ENCODE measurements at places on chromosomes 12 and 14.
A peak's percentile ranks its signal among the peaks of the same experiment; 100 is the strongest.

DNA sequence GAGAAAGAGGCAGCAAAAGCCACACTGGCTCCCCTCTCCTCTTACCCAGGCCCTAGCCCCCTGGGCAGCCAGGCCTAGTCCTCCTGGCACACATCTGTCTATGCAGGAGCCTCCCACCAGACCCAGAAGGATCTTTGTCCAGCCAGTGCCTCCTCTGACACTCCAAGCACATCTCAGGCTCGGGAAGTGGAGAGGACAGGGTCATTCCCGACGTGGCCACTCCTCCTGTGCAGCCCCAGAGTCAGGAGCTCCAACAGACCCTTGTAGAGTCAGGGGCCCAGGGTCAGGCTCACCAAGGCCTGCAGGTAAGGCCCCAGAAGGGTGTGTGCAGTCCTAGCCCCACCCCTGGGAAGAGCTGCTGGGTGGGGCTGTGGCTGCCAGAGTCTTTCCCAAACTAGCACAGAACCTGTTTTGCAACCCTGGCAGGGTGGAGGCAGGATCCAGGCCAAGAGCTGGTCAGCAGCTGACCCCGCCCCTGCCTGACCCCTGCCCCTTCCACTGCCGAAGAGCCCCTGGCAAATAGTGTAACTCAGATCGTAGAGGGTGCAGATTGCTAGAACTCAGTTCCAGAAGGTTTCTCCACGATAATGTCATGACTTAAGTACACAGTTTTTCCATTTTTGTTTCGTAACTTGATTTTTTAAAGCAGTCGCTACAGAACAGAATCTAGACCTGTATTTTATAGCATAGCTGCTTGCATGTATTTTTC lies 26.6 kb upstream of the PNMA1 start:
- no peak for DNase-seq

DNA sequence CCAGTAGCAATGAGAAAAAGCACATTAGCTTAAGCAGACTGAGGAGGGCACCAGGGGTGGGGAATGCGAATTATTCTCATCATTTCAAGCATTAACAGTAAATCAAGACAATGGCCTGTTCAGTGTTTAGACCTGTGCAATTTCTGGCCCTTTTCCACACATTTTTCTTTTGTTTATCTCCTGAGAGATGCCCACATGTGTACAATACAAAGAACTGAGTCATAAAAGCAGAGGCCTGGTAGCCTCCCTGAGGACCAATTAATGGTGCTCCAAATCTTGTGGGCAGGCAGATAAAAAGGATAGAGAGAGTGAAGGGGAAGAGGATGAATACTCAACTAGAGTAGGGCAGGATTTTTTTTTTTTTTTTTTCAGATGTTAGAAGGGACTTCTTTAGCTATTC lies 480.8 kb downstream of the RERGL start:
- no peak for DNase-seq

- DNase-seq: no peak
These were observed at the start of gene SRRM4 for GRCh38 chr12:118981285-118982211. Gene SRRM4 (plus strand): TSS chr12:118981541. CDS start chr12:118981883, 342 bp downstream.

DNA sequence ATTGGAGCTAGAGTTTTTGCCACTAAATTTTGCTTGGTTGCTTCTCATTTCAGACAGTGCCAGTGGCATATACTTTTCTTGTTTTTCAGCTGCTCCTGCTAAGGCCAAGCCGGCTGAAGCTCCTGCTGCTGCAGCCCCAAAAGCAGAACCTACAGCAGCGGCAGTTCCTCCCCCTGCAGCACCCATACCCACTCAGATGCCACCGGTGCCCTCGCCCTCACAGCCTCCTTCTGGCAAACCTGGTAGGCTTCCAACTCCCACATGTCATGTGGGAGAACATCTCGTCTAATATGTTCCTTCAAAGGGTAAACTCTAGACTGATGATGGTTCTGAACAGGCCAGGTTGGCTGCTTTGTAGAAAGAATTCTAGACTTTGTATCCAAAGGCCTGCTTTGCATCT lies 11.0 kb downstream of the DLST start:
- peak; percentile 43 for DNase-seq

GRCh38 chr12:112236386-112236785 lies 111.0 kb downstream of the TRAFD1 start:
- DNase-seq: no peak

- DNase-seq: no peak
These were observed 95.8 kb upstream of the ATXN7L3B start for GRCh38 chr12:74441872-74442271.

- DNase-seq: peak; percentile 19
These were observed 22.4 kb upstream of the CD9 start for GRCh38 chr12:6177642-6178358.

DNA sequence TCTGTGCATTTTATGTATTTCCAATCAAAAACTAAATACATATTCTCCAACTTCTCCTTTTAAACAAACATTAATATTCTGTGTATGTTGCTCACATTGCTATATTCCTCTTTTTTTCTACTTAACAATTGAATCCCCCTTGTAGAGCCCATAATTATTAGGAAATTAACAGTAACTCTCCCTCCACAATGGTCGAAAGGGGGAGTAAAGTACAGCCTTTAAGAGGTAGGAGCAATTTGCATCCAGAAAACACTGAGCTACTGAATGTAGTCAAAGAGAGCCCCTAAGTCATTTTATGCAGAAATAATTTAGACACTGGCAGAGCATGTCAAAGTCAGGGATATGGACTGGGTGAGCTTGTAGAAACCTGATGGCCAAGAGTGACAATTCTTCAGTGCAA lies 57.2 kb upstream of the SCN8A start:
- no peak for DNase-seq

- DNase-seq: no peak
These were observed 254.4 kb upstream of the BTG1 start for GRCh38 chr12:92400006-92400405.

GRCh38 chr12:114167431-114167830 lies 201.3 kb upstream of the RBM19 start:
- no peak for DNase-seq

GRCh38 chr14:85416771-85417170 lies 113.2 kb upstream of the FLRT2 start:
- peak; percentile 89 for DNase-seq

- peak; percentile 38 for DNase-seq
These were observed 8.9 kb downstream of the FANCM start for GRCh38 chr14:45144658-45145057.

DNA sequence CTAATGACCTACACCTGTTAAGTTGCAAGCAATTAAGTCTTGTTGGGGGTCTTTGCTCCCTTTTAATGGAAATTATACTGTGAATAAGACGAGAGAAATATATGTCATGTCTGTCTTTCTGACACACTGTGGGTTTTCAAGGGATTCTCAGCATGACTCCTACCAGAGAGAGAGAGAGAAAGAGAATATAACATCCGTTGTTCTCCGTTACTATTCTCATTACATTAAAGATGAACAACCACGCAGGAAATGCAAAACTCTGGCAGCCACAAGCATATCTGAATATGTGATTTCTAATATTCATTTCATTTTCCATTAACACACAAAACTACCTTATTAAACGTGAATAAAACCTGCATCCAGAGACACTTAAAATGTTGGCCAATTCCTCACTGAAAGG lies 67.3 kb upstream of the EGLN3 start:
- DNase-seq: no peak

DNA sequence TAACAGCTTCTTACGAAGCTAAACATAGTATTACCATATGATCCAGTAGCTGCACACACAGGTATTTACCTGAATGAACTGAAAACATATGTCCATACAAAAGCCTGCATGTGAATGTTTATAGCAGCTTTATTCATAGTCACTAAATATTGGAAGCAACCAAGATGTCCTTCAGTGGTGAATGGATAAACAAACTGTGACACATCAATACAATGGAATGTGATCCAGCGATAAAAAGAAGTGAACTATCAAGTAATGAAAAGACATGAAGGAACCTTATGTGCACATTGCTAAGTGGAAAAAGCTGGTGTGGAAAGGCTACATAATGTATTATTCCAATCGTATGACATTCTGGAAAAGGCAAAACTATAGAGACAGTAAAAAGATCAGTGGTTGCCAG lies 38.1 kb upstream of the JDP2 start:
- no peak for DNase-seq

DNA sequence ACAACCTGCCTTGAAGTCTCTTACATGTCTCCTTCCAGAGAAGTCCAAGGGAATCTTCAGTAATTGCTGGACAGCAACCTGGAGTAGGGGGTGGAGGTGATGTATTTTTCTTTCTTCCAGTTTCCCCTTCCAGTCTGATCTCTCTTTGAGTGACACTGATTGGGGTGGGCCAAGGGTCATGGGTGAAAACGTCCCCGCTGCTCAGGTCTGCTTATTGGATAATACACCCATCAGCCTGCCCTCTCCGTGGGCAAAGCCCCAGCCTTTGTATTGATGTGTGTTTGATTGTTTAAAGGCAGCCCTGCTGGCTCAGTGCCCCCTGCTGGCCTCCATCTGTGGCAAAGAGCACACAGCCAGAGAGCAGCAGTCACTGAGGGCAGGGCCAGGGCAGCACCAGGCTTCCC lies 35.7 kb upstream of the ATP2A2 start:
- DNase-seq: peak; percentile 36

GRCh38 chr14:105537580-105538474 lies 11.4 kb downstream of the TMEM121 start:
- DNase-seq: peak; percentile 8

DNA sequence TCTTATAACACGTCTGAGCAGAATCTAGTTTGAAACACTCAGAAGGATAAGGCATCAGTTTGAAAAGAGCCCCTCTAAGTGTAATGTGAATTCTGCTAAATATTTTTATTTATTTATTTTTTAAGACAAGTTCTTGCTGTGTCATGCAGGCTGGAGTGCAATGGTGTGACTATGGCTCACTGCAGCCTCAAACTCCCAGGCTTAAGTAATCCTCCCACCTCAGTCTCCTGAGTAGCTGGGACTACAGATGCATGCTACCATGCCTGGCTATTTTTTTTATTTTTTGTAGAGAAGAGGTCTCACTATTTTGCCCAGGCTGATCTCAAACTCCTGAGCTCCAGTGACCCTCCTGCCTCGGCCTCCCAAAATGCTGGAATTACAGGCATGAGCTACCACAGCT lies 225.9 kb upstream of the SEL1L start:
- DNase-seq: no peak

GRCh38 chr14:28240909-28241308 lies 525.7 kb upstream of the FOXG1 start:
- DNase-seq: no peak
